ENCODE measurements at places on chromosomes 13 and 19. TPM values are rescaled to one million over a fixed set of nuclear protein-coding genes. Genes with fewer than 3 reads are reported as not detected.

- no peak for DNase-seq
Measured at GRCh38 chr19:47323872-47324271, 8.1 kb upstream of the C5AR2 start.

DNA sequence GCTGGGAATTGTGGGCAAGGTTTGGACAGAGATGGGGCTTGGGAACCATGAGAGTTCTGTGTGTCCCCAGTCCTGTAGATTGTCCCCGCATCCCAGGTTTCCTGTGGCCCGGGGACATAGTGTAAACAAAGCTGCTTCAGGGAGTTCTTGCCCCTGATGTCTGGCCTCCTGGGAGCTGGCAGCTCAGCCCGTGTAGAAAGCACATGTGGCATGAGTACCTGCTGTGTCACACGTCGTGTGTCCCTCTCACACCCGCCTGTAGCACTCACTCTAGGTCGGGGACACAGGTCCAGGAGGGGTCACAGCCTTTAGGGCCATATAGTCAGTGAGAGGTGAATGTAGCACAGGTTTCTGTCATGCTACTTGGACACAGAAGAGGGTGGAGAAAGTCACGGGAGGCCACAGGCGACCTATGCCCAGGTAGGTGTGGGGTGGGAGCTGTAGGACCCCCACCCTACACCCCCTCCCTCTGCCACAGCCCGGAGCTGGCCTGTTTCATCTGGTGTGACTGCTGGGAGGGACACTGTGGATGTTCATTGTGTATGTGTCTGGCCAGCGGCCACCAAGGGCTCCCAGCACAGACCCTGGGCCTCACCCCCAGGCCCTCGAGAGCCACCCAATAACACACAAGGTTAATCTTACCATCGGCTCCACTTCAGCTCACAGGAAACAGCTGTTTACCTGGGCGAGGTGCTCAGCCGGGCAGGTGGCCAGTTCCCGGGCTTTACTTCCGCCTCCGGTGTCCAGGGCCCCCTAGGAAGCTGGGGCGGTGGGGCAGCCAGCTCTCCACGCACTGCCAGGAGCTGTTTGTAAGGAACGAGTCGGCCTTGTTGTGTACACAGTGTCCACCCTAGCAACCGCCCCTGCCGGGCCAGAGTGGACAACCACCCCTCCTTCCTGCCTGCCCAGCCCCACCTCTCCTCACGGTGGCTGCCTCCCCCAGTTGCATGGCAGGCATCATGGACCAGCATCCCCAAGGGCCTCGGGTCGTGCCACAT is 49.7 kb downstream of the COMP start:
- peak; percentile 78 for DNase-seq

TJP3 gene
- total RNA-seq = 59.7 TPM

- no peak for DNase-seq
Measured at GRCh38 chr13:39035799-39036198, 2.1 kb downstream of the PROSER1 start.

- DNase-seq = no peak
Measured at GRCh38 chr19:50870417-50871089, 2.7 kb upstream of the KLK2 start.

GPR18 gene
- 0.26 TPM for total RNA-seq

- DNase-seq = no peak
Measured at GRCh38 chr13:61777271-61777670, 361.6 kb upstream of the PCDH20 start.

CDADC1 gene
- total RNA-seq = 9.4 TPM

GRCh38 chr13:35992964-35993363 is 138.2 kb downstream of the DCLK1 start:
- DNase-seq = no peak

- no peak for DNase-seq
Measured at GRCh38 chr13:20231839-20232555, at the start of gene GJB6. Gene GJB6, minus strand, starts transcription at chr13:20232319. Its CDS starts 8,839 bp downstream, at chr13:20223480.
